Right lobe of liver (tissue), 6 donors: ENCODE measurements at places on chromosomes 4 and X. TPM values are rescaled to one million over a fixed set of nuclear protein-coding genes. Genes with fewer than 3 reads are reported as not detected.

- no peak for DNase-seq
Observed at GRCh38 chrX:130296743-130297142, 28.0 kb upstream of the ZNF280C start.

F9 gene
- total RNA-seq = 414 TPM

DNA sequence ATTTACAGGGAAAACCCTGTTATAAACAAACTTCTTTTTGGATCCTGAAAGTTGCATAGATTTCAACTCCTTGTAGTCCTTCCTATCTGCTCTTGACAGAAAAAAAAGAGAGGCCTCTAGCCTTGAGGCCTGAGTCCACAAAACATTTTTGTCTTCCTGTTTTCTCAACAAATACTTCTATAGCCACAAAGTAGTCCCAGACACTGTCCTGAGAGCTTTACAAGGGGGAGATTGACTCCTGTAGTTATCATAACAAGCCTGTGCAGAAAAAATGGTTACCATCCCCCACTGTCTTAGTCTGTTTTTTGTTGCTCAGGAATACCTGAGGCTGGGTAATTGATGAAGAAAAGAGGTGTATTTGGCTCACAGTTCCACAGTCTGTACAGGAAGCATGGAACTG, 35.2 kb downstream of the PCDH7 start:
- no peak for DNase-seq

DNA sequence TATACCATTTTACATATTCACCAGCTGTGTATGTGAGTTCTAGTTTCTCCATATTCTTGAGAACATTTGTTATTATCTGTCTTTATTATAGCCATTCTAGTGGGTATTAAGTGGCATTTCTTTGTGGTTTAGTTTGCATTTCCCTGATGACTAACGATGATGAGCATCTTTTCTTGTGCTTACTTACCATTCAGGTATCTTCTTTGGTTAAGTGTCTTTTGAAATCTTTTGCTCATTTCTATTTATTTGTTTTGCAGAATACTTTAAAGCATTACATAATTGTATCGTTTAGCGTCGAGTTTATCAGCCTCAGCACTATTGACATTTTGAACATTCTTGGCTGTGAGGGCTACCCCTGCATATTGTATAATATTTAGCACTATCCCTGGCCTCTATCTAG, 85.4 kb downstream of the FRMPD4 start:
- DNase-seq = no peak

DNA sequence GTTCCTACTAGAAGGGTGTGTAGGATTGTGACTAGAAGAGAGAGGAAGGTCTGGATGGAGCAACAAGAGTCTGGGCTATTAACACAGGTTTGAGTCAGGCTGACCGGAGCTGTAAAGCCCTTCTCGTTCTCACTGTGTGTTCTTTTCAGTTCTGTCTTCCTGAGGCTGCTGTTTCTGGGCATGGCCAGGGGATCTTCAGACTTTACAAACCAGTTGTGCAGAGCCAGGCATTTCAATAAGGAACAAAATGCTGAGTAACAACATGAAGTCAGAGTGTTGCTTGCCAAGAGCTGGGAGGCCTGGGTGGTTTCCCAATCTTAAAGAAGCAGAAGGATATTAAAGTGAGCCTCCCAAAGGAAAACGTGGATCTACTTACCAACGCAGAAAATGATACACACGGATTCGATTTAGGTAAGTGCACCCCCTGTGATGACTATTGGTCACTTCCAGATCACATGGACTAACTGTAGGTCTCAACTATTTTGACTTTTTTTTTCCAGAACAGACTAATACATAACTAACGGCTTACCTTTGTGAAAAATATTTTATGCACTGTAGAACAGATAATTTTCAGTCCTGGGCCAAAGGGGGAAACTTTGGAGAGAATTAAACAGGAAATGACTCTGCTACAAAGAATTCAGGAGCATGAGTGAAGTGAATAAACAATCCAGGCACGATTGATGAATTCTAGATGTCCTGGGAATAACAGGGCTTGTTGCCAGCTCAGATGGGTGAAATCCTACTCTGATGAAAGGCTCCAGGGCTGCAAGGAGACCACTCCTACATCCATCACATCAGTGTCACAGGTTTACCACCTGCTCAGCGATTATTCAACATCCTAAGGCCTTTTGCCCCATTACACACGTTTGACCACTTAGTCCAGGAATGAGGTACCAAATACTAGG, 94.5 kb downstream of the ANXA3 start:
- DNase-seq = peak; percentile 32

DNA sequence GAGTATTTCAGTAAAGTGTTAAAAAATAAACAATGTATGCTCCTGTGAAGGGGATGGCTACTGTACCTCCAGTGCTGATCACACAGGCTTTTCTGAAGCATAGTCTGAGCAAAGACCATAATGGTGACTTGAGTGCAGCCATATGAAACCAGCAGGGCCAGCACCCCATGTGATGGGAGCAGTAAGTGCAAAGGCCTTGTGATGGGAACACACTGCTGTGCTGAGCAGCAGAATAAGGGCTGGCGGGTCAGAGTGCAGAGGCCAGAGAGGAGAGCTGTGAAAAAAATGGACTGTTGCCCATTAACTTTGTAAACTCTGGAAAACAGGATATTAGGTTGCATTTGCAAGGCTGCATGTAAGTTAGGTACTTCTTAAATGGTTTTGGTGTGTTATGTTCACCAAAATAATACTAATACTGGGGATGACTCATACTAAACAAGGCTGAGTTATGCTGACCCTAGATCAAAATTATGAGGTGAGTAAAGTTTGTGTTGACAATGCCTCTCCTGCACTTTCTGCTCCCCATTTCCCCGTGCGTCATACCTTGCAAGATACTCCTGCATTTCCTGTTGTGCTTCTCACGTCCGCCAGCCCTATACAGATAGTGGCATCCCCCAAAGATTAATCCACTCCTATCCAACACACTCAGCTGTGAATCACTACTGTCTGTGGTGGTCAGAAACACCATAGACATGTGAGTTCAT, 67.0 kb upstream of the FAM9A start:
- DNase-seq = peak; percentile 59

SPIN3 gene
- total RNA-seq = 5.7 TPM

ZCCHC12 gene
- not detected for total RNA-seq

MEPE gene
- not detected for total RNA-seq

- DNase-seq = no peak
Observed at GRCh38 chr4:7828011-7828720, 111.5 kb downstream of the AFAP1 start.

- DNase-seq = peak; percentile 93
Observed at GRCh38 chrX:23667239-23668177, at the start of gene PRDX4. Gene PRDX4 (plus strand): TSS chrX:23667493. CDS start chrX:23667571, 78 bp downstream.

GLOD5 gene
- total RNA-seq = 2.7 TPM

- no peak for DNase-seq
Observed at GRCh38 chr4:109826719-109827118, 1.1 kb upstream of the RRH start.

GRCh38 chrX:17414839-17415238, 39.8 kb downstream of the NHS start:
- DNase-seq = no peak

PRDM5 gene
- total RNA-seq = 0.37 TPM

DNA sequence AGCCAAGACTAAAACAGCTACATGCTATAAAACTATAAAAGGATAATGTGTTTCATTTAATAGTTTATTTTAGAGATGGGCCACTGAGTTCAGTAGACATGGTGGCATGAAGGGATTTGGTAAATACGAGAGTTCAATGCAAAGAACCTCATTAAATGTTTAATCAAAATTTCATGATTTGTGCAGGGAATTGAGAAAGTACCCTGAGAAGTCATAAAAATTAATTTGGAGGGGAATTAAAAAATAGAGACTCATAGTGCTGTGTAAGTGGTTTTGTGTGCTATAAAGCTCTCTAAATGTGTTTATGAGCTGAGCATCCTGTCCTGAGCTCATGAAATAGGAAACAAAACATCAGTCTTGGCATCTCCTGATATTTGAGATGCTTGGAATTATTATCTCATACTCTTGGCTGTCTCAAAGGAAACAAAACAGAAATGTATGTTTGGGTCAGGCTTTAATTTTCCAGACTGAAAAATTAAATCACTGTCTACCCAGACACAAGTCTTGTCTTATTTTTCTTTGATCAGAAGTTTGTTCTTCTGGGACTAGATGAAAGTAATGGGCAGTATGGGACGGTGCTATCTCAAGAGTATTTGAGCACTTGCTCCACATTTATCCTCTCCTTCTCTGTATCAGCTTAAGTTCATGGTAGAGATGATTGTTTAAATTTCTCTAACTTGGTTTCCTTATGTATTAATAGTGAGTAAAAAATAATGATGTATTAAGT, 38.0 kb upstream of the EMCN start:
- DNase-seq = no peak

DNA sequence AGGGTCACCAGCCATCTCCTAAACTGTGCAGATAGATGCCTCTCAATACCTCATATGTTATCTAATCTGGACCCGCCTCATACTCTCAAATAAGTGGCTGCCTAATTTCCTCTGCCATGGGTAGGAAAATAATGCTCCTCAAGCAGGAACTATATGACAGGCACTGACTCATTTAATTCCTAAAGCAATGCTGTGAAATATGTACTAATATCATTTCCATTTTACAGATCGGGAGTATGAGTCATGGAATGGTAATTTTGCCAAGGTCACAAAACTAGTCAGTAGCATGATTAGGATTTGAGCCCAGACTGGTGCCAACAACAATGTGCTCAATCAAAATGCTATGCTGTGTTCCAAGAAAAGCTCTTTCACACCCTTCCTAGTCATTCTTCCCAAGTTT, 3.0 kb upstream of the NXT2 start:
- DNase-seq = no peak
